ENCODE measurements at places on chromosomes 7 and 10.

GRCh38 chr10:106053061-106053460 is 1111.4 kb downstream of the SORCS1 start:
- no peak for DNase-seq

GRCh38 chr7:50302486-50303334 is 1.8 kb upstream of the IKZF1 start:
- DNase-seq, result no peak

- no peak for DNase-seq
Measured at GRCh38 chr7:149292462-149292823, 30.4 kb downstream of the ZNF783 start.

GRCh38 chr7:151599401-151600227 is 79.9 kb upstream of the RHEB start:
- no peak for DNase-seq

DNA sequence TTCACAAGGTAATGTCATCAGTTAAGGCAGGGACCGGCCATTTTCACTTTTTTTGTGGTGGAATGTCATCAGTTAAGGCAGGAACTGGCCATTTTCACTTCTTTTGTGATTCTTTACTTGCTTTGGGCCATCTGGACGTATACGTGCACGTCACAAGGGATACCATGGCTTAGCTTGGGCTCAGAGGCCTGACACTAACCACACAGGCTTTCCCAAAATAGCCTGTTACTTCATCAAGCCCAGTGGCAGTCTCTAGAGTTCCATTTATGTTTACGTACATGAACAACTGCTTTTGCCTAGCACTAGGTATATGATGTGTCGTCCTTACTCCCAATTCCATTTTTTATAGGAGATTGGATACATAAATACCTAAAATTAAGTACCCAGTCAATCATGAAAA is 237.9 kb downstream of the C7orf25 start:
- DNase-seq, result no peak

- no peak for DNase-seq
Measured at GRCh38 chr10:48332166-48332870, 25.8 kb downstream of the MAPK8 start.

DNA sequence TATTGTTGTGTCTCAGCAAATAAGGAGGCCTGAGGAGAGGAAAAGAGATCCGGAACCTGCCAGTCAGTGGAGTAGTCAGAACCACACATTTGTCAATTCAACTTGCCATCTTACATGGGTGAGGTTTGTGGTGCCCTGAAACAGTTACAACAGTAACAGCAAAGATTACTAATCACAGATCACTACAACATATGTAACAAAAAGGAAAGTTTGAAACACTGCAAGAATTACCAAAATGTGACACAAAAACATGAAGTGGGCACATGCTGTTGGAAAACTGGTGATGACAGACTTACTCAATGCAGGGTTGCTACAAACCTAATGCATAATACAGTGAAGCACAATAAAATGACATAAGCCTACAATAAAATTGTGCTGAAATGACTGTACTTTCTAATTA is 89.4 kb downstream of the LRRN3 start:
- DNase-seq, result no peak

- DNase-seq, result no peak
Measured at GRCh38 chr10:119282446-119282845, 75.1 kb downstream of the GRK5 start.

DNA sequence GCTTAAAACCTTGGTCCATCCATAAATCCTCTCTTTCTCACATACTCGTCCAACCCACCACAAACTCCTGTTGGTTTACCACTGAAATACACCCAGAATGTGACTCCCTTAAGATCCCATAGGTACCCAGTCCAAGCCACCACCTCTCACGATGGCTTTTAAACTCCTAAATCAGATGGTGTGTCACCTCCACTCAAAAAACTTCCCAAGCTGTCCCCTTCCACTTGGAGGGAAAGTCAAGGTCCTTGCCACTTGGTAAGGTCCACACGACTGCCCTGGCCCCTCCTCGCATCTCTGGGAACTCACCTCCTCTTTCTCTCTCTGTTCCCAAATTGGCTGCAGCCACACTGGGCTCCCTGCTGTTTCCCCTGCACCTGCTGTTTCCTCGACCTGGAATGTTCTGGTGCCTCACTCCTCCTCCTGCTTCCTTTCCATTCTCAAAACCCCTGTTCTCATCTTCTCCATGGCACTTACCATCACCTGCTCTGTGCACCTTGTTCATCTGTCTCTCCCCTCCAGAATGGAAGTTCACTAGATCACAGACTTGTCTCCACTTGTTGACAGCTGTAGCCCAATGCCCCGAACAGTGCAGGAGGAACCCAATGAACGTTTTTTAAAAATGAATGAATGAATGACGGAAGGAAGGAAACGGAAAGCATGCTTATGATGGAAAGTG is 23.0 kb downstream of the ZFAND2A start:
- DNase-seq, result no peak

DNA sequence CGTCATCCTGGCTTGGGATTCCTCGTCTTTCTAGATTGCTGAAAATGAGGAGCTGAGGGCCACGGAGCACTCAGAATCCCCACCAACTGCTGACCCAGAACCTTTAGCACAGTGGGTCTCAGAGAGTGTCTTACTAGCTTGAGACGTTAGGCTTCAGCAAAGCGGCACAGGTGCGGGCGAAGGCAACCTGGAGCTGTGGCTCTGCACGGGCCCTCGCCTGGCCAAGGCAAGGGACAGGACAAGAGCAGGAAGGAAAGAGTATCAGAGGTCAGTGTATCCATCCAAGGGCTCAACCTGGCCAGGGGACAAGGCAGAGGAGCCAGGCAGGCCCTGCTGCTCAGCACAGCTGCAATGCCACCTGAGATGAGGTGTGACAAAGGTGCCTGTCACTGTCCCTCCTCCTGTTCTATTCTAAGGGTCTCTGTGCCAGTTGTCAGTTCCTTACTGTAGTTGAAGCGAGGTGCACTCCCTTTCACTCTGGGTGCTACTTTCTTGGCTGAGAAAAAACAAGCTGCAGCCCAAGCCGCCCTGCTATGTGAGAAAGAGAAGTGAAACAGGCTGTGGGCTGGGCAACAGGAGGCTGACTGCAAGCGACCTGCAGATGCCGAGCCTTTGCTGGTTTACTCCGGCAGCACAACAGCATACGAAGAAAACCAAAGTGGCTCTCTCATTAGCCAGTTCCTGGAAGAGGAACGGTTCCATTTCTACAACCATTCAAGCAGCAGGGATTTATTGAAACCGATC is 33.3 kb upstream of the KDM7A start:
- no peak for DNase-seq

GRCh38 chr10:16975188-16975587 is 154.4 kb downstream of the CUBN start:
- no peak for DNase-seq

DNA sequence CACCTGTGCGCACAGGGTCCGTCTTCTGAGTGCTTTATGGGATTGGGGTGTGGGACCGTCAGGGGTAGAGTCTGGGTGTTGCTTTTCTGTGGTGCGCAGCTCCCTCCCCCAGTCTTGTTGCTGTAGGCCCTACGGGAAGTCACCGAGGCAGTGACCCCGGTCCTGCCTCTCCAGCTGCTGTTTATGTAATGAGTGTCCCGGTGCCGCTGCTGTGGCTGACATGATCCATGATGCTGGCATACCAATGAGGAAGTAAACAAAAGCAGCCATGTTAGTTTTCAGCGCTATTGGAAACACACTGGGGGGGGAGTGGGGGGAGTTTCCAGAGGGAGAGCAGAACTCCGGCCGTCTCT is 1.1 kb downstream of the TRIM8 start:
- peak; percentile 90 for DNase-seq

- no peak for DNase-seq
Measured at GRCh38 chr7:4169455-4169854, 512.6 kb upstream of the FOXK1 start.

DNA sequence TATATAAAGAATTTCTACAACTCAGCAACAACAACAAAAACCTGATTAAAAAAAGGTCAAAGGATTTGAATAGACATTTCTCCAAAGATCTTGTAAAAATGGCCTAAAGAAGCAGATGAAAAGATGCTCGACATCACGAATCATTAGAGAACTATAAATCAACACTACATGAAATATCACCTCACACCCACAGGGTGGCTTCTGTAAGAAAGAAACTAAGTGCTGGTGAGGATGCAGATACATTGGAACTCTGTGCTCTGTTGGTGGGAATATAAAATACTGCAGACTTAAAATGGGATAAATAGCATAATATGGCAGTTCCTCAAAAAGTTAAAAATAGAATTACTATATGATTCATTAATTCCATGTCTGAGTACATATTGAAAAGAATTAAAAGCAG is 38.3 kb upstream of the CDCA7L start:
- no peak for DNase-seq

DNA sequence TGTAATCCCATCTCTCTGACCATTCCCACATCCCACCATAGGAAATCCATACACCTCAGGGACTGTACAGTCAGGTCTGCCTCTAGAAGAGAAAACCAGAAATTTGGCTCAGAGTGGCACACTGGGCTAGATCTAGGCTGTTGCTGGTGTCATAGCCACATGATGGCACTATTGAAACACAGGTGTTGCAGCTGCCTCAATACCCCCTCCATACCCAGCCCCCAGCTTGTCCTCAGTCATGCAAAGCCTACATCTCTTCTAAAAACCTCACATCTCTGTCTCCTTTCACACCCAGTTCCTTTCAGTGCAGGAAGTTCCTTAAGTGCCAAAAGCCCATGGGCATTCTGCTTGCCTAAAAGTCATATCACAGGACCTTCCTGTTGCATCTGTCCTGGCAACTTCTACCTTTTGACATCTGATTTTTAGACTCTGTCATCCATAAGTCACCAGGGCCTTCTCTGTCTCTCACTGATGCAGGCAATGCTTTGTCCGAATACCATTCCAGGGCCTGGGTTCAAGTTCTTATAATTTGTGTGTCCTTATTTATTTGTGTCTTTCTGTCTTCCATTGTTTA is 27.0 kb upstream of the HIBADH start:
- DNase-seq, result no peak

GRCh38 chr10:119348516-119349240 is 141.3 kb downstream of the GRK5 start:
- no peak for DNase-seq

GRCh38 chr10:33483124-33483815 is 148.8 kb upstream of the NRP1 start:
- DNase-seq, result no peak

DNA sequence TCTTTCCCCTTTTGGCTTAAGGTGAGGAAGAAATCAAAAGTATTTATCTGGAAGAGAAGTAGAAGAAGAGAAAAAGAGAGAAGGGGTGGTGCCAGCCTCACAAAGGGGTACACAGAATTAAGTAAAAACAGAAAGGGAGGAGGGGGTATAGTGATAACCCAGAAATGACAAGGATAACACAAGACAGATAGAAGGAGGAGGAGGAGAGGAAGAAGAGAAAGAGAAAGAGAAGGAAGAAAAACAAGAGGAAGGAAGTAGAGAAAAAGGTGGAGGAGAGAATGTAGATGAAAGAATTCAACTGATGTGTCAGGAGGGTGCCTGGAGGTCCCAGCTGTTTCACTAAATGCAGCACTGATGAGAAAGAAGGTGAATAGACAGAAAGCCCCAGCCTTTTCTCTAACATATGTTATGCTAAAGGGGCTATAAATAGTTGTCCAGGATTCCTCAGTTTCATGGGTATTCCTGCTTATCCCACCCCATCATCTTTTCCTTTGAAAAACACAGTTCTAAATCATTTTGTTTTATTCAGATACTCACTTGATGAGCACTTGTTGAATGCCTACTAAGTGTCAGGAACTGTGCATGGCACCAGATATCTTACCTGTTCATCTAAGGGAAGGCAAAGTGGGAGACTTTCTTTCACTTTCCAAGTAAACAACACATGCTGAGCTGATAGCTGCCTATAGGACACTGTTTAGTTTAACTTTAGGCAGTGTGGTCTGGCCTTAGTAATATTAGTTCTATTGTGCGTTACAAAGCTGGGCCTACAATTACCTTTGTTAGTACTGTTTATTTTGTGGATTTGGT is 8.0 kb downstream of the SEMA3E start:
- no peak for DNase-seq

- no peak for DNase-seq
Measured at GRCh38 chr7:127754457-127754856, 102.5 kb downstream of the SND1 start.

GRCh38 chr7:128352636-128353035 is 8.9 kb downstream of the PRRT4 start:
- DNase-seq, result no peak

DNA sequence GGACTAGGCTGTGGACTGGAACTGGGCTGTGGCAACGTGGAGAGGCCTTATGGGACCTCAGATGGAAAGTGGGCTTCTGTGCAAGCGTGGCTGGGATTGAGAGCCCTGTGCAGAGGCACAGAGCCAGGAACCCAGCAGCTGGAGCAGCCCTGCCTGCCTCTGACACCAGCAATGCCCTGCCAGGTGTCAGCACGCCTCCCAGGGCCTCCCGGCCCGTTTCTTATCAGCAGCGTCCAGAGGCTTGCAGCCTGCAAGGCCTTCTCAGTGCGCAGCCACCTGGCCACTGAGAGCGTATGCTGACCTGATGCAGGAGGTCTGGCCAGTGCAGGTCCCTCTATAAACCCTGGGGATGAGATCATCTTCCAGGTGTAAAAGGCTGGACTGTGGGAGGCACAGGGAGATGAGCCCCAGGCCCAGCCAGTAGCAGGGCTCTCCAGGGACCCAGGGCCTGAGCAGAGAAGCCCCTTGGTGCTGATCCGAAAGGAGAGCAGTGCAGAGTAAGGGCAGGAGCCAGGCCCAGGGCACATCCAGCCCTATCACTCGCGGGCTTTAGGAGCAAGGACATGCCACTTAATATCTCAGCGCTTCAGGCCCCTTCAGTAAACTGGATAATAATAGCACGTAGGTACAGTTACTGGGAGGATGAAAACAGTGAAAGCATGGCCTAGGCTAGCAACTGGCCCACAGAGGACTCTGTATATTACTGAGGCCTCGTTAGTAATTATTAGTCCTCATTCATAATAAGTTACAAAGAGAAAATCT is 38.8 kb upstream of the ANTXRL start:
- DNase-seq, result peak; percentile 65

- DNase-seq, result no peak
Measured at GRCh38 chr10:12322583-12323131, 26.7 kb upstream of the CAMK1D start.

DNA sequence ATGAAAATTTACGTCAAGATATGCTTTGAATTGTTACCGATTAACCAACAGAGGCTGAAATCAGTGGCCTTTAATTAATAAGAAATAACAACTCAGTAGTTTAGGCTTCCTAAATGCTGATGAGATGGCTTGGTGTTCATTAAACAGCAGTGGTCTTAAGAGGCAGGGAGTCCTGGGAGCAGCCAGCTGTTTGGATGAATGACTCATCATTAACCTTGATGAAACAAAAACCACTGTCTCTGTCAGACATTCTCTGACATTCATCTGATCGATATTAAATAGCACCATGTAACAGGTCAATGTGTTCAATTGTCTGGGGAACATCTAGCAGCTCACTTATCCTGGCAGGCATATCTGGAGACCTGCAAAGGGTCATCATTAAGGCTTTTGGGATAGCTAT is 234.2 kb upstream of the LRRN3 start:
- DNase-seq, result no peak

- DNase-seq, result no peak
Measured at GRCh38 chr7:19707240-19707639, 1.6 kb downstream of the POLR1F start.
